ENCODE measurements at places on chromosomes 6 and 20.

DNA sequence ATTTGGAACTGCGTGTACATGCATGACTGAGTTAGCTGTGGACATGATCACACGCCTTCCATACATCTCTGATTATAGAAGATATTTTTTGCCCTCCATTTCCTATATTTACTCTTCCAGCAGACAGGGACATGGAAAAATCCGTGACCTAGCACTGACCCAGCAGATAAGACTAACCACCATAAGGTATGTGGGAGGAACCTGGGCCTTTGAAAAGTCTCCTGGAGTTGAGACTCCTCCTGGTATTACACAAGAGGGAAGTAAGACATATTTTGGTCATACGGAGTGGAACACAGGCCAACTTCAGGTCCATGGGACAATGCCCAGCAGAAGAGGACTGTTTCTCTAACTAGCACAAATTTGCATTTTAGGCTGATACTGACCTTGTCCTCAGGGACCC is 13.7 kb upstream of the SIRPB1 start:
- no peak for DNase-seq

DNA sequence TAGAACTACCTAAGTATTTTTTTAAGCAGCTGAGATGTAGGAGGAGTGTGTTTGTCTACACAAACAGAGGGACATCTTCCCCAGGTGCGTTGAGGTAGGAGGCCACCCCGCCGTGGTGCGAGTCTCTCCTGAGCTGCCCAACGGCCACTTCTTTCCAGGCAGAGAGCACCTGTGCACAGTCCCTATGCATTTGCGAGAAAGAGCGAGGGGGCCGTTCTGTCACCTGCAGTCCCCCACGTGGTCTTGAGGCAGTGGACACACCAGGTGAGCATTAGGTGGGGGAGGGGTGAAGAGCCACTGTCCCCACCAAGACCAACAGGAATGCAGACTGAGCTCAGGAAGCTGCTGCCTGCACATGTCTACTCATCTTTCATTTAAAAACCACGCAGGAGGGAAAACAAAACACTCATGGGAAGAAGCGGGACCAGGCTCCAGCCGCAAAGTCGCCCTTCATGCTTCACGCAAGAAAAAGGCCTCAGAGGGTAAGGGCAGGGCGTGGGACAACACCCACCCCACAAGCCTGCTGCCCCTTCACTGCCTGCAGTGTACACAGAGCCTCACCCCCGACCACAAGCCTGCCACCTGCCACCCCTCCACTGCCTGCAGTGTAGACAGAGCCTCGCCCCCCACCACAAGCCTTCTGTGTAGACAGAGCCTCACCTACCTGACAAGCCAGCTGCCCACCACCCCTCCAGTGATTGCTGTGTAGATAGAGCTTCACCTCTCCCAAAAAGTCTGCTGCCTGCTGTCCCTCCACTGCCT is 142.0 kb downstream of the DLL1 start:
- no peak for DNase-seq

DNA sequence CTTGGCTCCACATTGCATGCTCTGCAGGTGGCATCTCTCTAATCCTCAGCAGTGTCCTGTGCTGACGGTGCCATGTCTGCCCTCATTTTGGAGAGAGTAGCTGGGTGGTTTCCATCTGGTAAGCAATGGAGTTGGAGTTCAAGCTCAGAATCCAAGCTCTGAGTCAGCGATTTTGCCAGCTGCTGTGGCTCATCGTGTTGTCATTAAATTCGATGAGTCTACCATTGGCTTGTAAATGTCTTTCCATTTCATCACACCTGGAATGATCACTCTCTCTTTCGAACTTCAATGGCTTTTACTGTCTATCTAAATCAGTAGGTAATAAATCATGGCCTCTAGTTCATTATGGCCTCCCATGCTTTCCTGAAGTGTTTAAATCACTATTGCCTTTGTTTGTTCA is 378.5 kb upstream of the TSHZ2 start:
- no peak for DNase-seq

DNA sequence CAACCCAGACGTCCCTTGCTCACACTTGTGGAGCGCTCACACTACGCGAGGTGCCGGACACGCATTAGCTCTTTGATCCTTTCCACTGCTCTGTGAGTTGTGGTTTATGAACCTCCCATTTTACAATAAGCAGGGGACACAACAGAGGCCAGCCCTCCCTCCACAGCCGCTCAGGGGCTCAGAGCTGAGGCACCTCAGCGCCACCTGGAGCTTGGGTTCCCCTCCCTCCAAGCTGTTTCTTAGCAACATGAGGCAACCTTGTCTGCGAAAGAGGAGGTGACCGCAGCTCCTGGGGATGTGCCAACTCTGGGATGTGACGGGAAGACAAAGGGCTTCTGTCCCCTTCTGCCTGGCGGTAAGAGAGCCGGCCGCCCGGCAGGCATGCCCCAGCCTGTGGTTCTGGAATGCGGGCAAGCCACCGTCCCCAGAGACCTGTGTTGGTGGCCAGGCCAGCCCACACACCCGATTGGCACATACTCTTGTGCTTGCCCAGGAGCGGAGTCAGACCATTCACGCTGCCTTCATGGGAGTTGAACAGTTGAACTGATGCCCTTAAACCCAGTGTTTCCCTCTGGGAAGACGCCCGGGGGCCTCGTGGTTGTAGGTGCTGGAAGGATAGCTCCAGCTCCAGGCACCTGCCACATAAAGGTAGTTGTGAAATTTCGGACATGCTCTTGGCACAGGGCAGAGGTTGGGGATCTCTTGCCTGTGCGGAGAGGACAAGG is 44.5 kb downstream of the RBM38 start:
- no peak for DNase-seq

GRCh38 chr6:46128476-46128875 is 1.3 kb upstream of the ENPP4 start:
- DNase-seq: no peak

GRCh38 chr6:116217069-116217468 is 36.8 kb downstream of the TSPYL4 start:
- no peak for DNase-seq

DNA sequence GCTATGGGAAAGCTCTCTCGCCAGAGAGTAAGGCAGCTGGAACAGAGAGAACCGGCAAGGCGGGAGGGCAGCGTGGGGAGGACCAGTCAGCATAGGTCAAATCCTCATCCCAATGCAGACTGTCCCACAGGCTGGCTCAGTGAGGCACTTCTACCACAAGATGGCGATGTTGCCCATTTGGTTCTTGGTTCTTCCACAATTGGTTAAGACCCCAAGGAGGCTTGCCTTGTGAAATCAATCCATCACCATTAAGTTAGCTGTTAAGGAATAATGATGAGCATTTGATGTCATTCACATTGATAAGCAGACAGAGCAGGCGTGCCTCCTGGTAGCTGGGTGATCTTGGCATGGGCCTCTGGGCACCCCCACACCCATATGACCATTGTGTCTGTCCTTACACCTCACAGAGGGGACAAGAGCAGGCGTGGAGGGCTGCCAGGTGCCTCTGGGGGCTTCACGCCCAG is 2.4 kb downstream of the CSTL1 start:
- DNase-seq: peak; percentile 22

DNA sequence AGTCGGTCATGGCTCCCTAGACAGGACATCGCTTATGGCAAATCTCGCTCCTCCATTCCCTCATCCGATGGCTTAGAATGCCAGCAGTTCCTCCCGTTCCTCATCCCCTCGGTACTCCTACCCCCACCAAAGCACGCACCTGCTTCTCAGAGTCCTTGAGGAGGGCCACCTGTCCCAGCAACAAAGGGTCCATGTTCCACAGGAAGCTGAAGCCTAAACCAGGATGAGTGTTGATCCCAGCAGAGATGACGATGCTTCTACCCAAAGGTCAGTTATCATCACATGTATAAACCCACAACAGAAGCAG is 111.2 kb downstream of the THBS2 start:
- DNase-seq: no peak

DNA sequence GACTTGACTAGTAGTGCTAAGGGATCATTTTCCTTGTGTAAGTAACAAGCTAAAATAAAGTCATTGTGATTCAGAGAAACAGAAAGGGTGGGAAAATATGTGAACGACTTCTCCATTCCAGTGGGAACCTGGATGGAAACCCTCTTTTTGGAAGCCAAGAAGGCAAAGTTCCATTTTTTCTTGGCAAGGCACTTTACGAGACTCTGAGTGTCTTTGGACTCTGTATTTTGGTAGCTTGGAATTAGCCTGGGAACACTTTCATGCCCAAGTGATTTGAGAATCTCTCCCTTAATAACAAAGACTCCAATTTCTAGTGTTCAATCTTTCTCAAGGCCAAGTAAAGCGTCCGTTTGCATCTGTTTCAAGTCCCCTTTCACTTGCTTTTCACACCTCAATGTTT is 100.5 kb upstream of the SASH1 start:
- no peak for DNase-seq

- no peak for DNase-seq
Observed at GRCh38 chr6:75114806-75115205, 91.0 kb downstream of the COL12A1 start.

DNA sequence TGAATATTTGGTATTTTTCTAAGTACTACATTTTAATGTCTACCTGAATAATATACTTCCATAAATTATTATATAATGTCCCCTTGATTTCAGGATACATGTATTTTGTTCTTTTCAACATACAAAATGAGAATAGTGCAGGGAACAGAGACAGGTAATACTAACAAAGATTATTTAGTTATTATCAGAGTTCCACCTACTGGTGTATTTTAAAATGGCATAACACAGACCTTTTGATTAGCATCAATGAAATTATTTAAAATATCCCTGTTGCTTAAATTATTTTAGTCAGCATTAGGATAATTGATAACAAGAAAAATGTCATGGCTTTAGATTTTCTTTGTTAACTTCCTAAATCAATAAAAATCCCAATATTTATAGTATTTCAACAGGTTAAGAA is 184.0 kb downstream of the PRDM13 start:
- DNase-seq: no peak

- no peak for DNase-seq
Observed at GRCh38 chr6:1558388-1558787, 51.3 kb upstream of the FOXC1 start.

- DNase-seq: no peak
Observed at GRCh38 chr6:132041706-132042105, 90.5 kb upstream of the CCN2 start.

DNA sequence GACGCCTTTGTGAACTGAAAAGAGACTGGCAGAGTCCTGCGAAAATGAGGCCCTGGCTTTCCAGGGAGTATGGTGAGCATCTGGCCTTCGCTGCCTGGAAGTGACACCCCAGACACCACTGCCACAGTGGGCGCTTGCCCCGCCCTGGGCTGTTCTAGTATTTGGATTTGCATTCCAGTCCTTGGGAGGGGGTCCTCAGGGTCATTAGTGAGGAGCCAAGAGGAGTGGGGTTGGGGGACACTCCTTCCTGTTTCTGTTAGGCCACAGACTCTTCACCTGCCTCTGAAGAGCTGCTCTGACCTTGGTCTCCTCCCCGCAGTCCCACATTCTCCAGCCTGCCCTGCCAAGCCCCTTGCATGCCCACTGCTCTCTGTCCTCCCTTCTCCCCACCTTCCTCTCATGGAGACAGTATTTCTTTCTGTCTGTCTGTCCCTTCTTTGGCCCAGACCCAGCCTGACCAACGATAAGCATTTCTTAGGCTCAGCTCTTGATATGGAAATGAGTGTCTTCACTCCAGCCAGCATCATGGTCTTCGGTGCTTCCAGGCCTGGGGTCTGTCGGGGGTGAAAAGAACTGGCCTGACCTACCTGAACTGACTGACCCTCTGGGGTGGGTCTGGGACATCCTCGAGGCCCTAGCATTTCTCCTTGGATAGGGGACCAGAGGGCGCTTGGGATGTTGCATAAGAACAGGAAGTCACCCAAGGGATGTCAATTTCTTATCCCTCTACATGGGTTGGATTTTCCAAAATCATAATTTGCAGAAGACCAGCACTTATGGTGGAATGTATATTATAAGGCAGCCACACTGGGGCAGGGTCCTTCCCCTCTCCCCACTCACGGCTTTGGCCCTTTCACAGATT is 19.4 kb downstream of the SLC9A8 start:
- no peak for DNase-seq

GRCh38 chr6:42279144-42279781 is 61.6 kb upstream of the MRPS10 start:
- no peak for DNase-seq

GRCh38 chr20:21235484-21236445 is 67.4 kb upstream of the XRN2 start:
- DNase-seq: peak; percentile 23

DNA sequence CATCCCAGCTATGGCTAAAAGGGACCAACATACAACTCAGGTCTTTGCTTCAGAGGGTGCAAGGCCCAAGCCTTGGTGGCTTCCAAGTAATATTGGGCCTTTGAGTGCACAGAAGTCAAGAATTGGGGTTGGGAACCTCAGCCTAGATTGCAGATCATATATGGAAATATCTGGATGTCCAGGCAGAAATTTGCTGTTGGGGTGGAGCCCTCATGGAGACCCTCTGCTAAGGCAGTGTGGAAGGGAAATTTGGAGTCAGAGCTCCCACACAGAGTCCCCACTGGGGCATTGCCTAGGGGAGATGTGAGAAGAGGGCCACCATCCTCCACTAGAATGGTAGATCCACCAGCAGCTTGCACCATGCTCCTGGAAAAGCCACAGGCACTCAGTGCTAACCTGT is 123.5 kb downstream of the PRL start:
- no peak for DNase-seq

- no peak for DNase-seq
Observed at GRCh38 chr20:61244213-61244612, 7.8 kb upstream of the CDH4 start.

- no peak for DNase-seq
Observed at GRCh38 chr20:25692499-25692898, 4.2 kb downstream of the ZNF337 start.

DNA sequence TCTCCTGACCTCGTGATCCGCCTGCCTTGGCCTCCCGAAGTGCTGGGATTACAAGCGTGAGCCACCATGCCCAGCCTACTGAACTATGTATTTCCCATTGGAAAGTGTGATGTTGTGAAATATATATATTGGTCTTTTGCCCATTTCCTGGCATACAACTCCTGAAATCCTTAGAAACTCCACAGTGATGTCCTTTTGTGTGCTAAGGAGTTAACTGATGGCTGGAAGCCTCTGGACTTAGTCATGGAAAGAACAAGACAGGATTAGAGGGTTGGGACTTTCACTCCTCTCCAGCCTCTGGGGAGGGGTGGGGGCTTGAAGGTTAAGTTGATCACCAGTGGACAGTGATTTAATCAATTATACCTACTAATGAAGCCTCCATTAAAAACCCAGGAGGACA is 7.1 kb downstream of the PANK2 start:
- DNase-seq: no peak

GRCh38 chr6:116556814-116557415 is 3.4 kb downstream of the CALHM4 start:
- DNase-seq: no peak

- DNase-seq: no peak
Observed at GRCh38 chr6:13446381-13446780, 41.0 kb downstream of the GFOD1 start.

DNA sequence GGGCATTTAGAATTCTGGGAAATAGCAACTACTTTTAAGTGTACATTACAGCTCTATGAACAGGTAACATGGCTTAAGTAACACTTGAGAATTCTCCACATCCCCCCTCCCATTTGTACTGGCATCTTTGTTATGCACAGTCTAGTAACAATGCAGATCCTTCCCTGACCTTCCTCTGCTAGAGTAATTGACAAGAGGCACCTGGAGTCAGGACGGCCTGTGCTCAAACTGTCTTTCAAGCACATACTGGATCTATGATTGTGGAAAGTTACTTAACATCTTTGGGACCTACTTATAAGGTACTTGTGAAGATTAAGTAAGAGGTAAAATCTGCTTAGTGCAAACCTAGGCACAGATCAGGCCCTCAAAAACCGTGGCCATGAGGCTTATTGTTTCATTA is 21.9 kb upstream of the GSTA3 start:
- DNase-seq: no peak

All from activated T-helper 1 cell treated with anti-CD3 and anti-CD28 coated beads, Interleukin-2, amount 50 U/mL, for 16 hours (primary cell).